ENCODE measurements at places on chromosomes 5 and 9.

- no peak for DNase-seq
Observed at GRCh38 chr5:56190497-56190896, 42.6 kb downstream of the ANKRD55 start.

DNA sequence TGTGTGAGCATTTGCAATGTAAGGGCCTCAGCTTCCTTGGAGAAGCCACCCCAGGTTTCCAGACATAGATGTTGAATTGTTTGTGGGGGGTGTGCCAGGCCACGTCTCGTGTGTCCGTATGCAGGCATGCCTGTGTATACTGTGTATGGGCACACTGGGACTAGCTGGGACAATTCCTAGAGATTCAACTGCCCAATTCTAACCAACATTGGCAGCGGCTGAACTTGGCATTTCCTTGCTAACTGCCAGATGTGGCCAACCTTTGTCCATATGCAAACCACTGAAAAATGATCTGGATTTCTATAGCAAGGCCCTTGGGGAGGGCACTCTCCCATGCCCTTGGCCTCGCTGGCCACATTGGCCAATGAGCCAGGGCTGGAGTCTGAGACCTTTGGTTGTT lies 50.3 kb downstream of the SAR1B start:
- no peak for DNase-seq

DNA sequence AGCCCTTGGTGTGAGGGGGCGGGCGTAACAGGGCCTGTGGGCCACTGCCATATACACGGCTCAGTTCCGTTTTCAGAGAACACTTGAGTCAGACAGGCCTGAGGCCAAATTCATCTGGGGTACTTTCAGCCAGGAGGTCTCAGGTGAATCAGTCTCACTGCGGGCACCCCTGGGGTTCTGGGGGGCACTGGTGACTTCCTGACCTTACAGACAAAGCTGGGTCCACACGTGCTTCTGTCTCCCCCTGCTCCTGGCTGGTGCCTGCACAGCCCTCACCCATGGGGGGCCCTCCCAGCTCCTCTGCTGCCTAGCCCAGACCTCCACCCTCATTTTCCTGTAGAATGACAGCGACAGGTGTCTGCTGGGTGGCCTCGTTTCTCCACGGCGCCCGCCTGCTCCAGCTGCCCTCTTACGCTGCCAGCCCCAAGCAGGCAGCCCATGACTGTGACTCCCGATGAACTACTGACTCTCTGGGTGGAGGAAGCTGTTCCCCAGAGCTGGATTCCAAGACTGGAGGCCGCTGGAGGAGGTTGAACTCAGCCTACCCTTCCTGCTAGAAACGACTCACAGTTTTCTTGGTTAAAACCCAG lies 374.1 kb upstream of the IRX4 start:
- no peak for DNase-seq

DNA sequence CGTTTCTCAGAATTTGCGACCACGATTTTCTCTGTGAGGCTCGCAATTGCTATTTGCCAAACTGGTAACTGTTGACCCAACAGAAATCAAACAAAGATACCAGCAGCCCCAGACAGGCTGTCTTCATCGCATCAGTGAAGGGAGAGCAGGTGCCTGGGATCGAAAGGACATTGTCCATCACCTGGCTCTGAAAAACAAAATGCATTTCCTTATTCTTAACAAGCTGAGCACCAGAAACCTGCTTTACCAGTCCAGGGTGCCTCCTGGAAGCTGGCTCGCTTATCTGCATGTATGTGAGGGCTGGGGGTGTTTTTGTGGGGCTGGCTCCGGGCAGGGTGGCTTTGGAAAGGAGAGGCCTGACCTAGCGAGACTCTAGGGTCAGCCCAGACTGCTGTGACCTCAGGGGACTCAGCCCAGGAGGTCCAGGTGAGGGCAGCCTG lies 24.7 kb downstream of the WWC1 start:
- no peak for DNase-seq

DNA sequence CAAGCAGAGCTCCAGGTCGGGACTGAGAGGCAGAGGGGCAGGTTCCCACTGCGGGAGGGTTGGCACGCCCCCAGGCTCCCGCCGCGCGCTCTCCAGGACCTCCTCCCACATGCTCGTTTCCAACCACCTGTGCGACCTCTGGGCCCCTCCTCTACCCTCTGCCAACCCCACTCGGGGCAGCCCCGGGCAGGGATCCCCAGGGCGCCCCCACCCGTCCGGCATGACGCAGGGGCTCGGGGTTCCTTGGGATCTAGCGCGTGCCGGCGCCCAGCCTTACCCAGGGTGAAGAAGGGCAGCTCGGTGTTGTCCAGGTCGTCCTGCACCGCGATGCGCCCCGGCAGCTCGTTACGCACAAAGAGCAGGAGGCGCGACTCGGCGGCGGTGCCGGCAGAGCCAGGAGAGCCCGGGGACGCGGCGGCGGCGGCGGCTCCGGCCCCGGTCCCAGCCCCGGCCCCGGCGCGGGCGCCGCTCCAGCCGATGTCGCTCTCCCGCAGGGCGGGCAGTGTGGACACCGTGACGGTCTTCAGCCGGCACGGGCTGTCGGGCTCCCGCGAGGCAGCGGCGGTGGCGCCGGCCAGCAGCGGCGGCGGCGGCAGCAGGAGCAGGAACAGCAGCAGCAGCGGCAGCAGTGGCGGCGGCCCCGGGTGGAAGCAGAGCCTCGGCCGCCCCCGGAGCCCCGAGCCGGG lies 494 bp downstream of the ASTN2 start:
- peak; percentile 25 for DNase-seq

Data from GM12892 (cell line).